ENCODE measurements at places on chromosomes 16 and 17. TPM values are rescaled to one million over a fixed set of nuclear protein-coding genes. Genes with fewer than 3 reads are reported as not detected.

DNA sequence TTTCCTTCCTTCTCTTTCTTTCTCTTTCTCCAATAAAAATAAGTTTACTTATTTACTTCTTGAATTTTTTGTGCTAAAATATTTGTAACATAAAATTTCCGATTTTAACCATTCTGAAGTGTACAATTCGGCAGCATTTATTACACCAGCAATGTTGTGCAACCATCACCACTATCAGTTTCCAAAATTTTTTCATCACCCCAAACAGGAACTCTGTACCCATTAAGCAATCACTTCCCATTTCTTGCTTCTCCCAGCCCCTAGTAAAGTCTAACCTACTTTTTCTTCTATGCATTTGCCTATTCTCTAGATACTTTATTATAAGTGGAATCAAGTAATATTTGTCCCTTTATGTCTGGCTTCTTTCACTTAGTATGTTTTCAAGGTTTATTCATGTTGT, 2.5 kb upstream of the HP start:
- DNase-seq, result no peak

DNA sequence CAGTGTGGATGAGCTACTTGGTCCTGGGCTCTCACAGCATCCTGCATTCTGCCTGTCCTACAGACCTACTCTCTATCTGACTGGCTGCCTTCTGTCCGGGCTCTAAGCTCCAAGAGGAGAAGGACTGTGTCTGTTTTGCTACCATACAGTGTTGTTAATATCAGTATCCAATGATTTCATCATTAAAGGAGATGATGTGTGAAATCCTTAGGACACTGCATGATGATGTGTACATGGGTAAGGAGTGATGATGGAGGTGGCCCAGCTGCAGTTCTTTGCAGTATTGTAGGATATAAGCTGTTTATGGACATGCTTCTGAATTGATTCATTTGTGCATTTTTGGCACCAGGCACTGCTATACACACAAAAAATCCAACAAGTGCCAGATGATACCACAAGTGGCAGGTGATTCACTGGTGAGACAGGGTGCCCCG, 536.9 kb upstream of the CDH11 start:
- no peak for DNase-seq

GRCh38 chr16:14452066-14452465, 178.0 kb downstream of the PARN start:
- DNase-seq, result no peak

DNA sequence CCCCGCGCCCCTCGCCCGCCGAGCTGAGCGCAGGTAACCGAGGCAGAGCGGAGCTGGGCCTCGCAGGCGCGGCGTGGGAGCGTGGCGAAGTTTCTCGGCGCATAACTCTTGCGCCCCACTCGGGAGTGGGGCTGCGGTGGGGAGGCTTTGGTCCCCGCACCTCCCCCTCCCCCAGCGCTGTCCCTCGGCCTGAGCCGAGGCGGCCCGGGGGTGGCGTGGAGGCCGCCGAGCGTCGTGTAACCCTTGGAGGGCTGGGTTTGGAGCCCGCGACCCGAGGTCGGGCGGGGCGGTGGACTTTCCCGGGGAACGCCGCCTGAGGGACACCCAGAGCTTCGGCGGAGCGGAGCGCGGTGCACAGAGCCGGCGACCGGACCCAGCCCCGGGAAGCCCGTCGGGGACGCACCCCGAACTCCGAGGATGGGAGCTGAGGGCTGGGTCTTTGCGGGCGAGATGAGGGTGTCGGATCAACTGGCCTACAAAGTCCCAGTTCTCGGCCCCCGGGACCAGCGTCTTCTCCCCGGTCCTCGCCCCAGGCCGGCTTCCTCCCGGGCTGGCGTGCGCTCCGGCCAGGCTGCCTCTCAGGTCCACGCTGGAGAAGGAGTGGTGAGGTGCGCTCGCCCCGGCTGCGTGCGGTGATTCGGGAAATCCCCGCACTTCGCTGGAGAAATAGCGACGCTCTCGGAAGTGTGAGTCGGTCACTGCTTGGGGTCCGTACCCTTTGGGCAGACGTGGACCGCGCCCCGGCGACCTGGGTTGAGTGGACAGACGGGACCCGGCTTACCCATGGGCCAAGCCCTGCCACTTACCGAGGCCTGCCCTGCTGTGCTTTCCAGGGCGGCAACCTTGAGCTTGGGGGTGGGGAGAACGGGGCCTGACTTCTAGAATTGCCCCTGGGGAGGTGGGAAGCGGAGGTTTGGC, 168.4 kb downstream of the RAB11FIP4 start:
- DNase-seq, result peak; percentile 65

DNA sequence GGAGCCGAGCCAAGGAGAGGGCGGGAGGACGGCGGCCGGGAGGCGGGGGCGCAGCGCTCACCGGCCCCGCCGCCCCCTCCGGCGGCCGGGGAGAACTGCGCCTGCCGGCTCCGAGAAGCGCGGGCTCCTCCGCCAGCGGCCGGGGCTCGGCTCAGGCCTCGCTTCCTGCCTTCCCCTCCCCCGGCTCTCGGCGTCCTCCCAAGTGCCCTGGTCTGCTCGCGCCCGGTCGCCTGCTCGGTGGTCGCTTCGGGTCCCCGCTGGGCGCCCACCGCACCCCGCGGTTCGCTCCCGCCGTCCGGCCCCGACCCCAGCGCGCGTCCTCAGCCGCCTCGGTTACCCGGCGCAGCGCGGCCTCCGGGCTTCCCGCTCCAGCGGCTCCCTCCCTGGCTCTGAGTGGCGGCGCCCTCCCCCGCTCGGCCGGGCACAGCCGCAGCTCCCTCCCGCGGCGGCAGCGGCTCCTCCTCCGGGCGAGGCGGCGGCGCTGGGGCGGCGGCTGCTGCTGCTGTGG, 313 bp downstream of the UBTF start:
- DNase-seq, result peak; percentile 88

GRCh38 chr17:75113798-75114551, 4.2 kb downstream of the ARMC7 start:
- DNase-seq, result peak; percentile 86

GRCh38 chr16:85278839-85279238, 166.6 kb upstream of the CIBAR2 start:
- no peak for DNase-seq

DNA sequence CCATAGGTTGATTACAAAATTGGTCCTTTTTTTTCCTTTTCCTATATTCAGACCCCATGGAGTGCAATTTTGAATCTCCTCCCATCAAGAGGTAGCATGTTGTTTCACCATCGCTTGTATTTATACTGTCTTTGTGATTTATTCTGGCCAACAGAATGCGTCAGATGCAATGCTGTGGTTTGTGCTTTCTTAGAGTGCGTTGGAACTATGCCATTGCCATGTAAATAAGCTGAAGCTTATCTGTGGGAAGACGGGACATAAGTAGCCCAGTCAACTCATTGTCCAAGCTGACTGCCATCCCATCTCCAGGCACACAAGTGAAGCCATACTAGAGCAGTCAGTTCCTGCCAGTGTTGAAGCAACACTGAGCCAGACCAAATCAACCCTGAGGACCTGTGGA, 1339.3 kb upstream of the GOT2 start:
- no peak for DNase-seq

- peak; percentile 77 for DNase-seq
These were observed 68.2 kb downstream of the MYO18A start for GRCh38 chr17:29111816-29112499.

The CFAP52 gene
- not detected for total RNA-seq

- DNase-seq, result no peak
These were observed 11.3 kb upstream of the USP31 start for GRCh38 chr16:23160574-23160973.

The RND2 gene
- total RNA-seq, result 0.04 TPM

DNA sequence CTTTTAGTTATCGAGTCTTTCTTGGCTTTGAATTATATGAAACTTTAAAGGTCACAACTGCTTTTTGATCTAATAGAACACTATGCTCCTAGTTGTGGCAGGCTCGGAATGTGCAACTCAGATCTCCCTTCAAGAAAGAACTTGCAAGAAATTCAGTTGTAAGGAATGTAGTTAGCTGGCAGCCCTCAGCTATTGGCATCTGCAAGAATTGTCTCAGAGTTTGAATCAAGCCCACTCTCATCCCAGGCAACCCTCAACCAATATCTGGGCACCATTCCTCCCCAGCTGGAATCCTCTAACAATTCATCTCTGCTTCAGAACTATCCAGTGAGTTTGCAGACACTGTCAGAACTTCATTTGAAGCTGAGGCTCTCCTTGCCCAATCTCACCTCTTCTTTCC, 447.2 kb downstream of the KIF2B start:
- DNase-seq, result no peak

DNA sequence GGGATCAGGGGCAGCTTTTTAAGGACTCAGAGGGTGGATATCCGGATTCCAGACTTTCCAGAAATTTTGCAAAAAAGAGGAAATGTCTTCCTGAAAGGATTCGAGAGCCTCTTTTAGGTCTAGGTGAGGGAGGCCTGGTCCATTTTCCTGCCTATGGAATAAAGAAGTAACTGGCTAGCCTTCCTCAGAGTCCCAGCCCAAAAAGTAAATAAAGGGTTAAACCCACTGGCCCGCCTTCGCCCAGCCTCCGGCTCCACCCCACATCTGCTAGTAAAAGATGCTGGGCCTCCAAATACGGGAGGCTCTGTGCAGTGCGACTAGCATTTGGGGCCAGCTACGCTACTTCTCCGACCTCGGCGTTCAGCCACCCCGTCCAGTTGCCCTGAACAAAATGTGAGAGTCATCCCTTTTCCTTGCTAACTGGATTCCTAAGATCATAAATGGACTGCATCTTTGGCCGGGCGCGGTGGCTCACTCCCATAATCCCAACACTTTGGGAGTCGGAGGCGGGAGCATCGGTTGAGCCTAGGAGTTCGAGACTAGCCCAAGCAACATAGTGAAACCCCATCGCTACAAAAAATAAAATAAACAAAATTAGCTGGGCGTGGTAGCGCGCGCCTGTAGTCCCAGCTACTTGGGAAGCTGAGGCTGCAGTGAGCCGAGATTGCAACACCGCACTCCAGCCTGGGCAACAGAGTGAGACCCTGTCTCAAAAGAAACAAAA, 824 bp upstream of the MPP2 start:
- DNase-seq, result peak; percentile 62

DNA sequence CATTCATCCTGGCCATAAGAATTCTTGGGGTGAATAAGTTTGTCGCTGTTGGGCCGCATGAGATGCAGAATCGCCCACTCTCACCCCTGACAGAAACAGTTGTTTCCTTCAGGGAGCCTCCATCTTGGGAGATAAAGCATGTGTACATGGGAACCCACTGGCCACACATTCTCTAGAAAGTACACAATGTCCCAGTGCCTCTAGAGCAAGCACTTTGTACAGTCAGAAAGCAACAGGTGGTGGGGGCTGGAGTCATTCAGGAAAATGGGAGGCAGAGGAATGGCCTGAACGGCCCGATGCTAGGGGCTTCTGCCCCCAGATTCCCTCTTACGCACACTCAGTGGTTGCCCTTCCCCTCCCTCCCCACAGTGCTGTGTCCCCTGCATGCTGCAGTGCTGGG, 16.1 kb downstream of the ACE start:
- no peak for DNase-seq

DNA sequence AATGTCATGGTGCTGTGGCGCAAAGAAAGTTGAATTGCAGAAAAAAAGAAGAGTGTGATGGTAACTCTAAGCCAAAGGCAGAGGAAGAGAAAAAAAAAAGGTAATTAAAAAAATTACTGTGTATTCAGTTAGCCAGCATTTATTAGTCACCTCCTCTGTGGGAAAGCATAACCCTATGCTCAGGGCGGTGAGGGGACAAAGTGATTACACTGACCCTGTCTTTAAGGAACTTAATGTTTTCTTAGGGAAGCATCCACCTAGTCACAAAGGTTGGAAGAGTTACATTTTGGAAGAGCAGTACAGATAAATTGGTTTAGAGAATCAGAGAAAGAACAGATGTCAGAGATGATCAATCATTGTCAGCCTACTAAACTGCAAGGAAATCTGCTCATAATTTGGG, 410.3 kb downstream of the CDH11 start:
- DNase-seq, result no peak

DNA sequence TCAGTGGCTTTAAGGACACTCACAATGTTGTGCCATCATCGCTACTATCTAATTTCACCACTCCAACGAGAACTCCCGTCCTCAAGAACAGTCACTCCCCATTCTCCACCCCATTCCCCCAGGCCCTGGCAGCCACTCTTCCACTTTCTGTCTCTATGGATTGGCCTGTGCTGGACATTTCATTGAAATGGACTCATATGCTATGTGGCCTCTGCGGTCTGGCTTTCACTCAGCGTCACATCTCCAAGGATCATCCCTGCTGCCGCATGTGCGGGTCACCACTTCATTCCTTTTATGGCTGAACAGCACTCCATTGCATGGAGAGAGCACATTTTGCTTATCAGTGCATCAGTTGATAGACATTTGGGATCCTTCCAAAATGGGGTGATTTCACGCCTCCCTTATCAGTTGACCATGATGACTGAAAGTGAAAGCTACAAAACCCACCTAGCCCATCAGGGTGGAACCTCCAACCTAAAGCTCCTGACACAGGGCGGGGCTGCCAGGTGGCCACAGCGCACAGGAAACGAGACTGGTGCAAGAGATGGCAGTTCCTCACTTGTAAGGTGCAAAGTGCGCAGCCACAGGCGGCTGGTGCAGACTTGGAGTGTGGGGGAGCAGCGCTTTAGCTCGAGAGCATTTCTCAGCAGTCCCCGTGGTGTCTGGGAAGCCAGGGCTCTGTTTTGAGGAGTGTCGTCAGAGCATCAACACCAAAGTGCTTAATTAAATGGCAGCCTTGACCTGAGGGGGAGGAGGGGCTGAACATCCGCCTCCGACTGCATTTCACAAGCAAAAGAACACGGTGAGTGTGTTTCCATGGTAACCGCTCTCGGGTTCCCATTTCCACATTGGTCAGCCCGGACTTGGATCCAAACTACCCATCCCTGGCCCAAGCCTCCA, 23.8 kb downstream of the COTL1 start:
- DNase-seq, result peak; percentile 63

GRCh38 chr17:30241051-30241450, 5.6 kb upstream of the SLC6A4 start:
- DNase-seq, result no peak

GRCh38 chr16:2223942-2224486, 623 bp downstream of the E4F1 start:
- DNase-seq, result no peak

GRCh38 chr17:13537167-13537731, 64.5 kb downstream of the HS3ST3A1 start:
- no peak for DNase-seq

GRCh38 chr17:58985367-58985766, 121.3 kb downstream of the TRIM37 start:
- no peak for DNase-seq

GRCh38 chr17:17877529-17878358, 41.0 kb upstream of the SREBF1 start:
- peak; percentile 78 for DNase-seq

The CCT6B gene
- total RNA-seq, result 2.5 TPM

DNA sequence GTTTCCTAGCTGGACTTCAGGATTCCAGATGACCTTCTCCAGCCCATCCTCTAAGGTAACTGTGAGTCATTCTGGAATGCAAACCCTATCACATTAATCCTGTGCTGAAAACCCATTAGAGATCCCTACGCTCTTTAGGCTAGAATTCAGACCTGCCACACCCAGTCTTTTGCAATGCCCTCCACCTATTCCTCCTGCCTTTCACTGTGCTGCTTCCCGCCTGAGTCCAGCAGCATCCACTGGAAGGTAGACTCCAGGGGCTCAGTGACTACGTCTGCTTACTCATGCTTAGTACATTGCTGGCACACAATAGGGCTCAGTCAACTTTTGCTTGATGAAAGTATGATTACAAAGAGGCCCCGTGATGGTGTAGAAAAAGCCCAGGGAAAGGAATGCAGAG, 121.1 kb downstream of the SPACA3 start:
- no peak for DNase-seq

GRCh38 chr17:8359769-8360168, 16.7 kb downstream of the KRABD2 start:
- DNase-seq, result no peak

The ADAP2 gene
- total RNA-seq, result 3.5 TPM

The HSD17B2 gene
- not detected for total RNA-seq

Measured in psoas muscle (tissue), 8 donors.